ENCODE measurements at places on chromosomes 1 and 21. TPM values are rescaled to one million over a fixed set of nuclear protein-coding genes. Genes with fewer than 3 reads are reported as not detected.

DNA sequence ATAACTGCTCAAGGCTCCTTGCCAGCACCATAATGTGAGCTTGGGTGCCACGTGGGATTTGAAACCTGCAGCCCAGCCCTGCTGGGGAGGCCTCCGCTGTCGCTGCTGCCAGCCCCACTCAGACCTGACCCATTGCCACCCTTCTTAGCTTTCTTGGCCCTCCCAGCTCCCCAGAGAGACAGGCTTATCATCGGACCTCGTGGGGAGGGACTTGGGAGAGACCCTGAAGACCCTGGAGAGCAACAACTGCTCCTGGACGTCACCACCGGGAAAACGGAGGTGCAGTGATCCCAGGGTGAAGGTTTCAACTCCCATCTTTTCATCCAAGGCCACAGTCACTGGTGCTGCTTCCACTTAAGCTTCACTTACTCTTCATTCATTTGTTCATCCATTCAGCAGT is 596.1 kb downstream of the PTPRU start:
- no peak for DNase-seq

DNA sequence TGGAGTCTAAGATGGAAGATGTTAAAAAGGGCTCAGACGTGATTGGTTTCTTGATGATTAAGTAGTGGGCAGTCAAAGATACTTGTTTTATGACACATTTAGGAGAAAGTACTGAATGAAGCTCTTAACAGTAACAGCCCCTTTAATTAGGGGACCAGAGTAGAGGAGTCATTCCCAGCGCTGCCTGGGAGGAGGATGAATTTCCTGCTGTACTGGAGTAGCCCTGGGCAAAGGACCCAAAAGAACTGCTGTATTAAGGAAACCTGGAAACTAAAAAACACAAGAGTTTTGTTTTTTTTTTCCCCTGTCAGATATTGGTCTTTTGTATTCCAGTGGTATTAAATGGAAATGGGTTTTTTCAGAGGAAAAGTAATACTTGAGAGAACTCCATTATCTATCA is 126.5 kb downstream of the NFIA start:
- no peak for DNase-seq

DNA sequence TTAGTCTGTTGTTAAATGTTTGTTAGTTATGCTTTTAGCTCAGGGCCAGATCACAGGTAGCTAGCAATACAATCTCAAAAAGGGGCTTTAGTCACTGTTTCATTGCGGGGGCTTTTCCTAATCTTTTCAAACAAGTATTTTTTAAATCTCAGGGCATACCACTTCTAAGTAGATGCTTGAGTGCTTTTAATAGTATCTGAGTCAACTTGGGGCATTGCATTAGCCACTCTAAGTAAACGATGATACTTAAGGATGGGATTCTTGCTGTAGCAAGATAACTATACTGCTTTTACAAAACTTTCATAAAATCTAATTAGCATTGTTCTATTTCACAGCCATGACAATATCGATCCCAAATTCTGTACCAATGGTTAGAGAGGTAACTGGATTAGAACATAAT is 11.6 kb downstream of the CDC42BPA start:
- DNase-seq = no peak

- DNase-seq = no peak
Measured at GRCh38 chr1:162571696-162572095, 10.2 kb downstream of the UAP1 start.

- DNase-seq = no peak
Measured at GRCh38 chr1:225259542-225259941, 168.3 kb downstream of the LBR start.

- no peak for DNase-seq
Measured at GRCh38 chr1:186930238-186930637, 101.5 kb downstream of the PLA2G4A start.

GRCh38 chr21:28391938-28392849 is 600.5 kb downstream of the LTN1 start:
- no peak for DNase-seq

DNA sequence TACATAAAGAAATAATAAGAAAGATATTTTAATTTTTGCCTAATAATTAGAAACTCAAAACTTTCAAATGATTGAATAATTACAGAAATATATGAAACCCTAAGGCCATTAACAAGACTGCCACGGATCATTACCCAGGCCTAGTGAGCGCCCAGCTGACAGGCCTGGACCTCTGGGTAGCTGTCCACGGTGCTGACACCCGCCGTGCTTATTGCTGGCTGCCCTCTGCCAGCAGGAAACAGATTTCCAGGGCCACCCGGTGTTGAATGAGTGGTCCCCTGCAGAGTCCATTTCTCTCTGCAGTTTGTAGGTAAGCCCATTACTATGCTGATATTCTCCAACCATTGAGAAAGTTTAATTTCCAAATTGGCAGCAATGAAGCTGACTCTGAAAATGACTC is 254.4 kb upstream of the GJB5 start:
- no peak for DNase-seq

- peak; percentile 97 for DNase-seq
Measured at GRCh38 chr1:219771080-219771479, 157.3 kb downstream of the SLC30A10 start.

DNA sequence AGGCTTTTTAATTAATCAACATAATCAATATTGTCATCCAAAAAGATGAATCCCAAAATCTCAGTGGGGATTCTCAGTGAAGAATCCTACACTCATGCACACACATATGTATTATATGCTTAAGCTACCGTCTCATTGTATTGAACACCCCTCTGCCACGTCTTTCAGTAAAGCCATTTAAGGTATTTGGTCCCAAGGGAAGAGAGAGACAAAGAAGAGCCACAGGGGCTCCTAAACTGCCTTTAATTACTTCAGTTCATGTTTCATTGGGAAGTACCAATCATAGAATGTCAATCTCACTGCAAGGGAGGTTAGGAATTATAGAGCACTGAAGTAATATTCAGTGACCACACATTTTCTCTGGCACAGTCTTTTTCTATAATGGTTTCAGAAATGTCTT is 388.6 kb upstream of the NEGR1 start:
- no peak for DNase-seq

- DNase-seq = no peak
Measured at GRCh38 chr21:34878501-34878900, 170.6 kb downstream of the RUNX1 start.

- DNase-seq = no peak
Measured at GRCh38 chr21:25701529-25701928, 33.2 kb downstream of the ATP5PF start.

- no peak for DNase-seq
Measured at GRCh38 chr21:32306021-32306780, 7.5 kb downstream of the MRAP start.

GRCh38 chr1:75841421-75841820 is 44.7 kb downstream of the MSH4 start:
- DNase-seq = no peak

DNA sequence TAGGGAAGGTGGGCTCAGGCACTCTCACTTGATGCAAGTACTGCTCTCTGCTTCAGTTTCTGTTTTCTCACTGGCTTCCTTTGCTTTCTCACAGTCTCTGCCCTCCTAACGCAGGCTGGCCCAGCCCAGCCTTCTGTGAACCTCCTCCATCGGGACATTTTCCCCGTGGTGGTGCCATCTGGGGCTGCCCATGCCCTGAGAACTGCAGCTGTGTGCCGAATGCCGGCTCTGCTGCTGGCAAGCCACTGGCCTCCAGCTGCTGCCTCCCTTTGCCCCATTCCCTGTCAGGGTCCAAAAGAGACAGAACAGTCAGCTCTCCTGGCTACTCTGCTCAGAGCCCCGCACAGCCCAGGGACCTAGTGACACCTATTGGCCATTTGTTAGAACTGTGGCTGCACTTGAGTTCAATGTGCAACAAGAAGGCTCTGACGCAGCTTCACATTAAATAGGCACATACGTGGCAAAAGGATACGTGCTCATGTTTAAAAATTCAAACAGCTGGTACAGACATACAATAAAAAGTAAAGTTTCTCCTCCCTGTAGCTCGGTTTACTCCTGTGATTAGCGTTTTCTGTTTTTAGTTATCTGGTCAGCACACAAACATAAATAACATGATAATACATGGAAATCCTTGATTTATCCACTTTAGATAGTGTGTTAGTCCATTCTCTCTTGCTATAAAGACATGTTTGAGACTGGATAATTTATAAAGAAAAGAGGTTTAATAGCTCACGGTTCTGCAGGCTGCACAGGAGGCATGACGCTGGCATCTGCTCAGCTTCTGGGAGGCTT is 46.6 kb downstream of the FCRL5 start:
- DNase-seq = peak; percentile 35

DNA sequence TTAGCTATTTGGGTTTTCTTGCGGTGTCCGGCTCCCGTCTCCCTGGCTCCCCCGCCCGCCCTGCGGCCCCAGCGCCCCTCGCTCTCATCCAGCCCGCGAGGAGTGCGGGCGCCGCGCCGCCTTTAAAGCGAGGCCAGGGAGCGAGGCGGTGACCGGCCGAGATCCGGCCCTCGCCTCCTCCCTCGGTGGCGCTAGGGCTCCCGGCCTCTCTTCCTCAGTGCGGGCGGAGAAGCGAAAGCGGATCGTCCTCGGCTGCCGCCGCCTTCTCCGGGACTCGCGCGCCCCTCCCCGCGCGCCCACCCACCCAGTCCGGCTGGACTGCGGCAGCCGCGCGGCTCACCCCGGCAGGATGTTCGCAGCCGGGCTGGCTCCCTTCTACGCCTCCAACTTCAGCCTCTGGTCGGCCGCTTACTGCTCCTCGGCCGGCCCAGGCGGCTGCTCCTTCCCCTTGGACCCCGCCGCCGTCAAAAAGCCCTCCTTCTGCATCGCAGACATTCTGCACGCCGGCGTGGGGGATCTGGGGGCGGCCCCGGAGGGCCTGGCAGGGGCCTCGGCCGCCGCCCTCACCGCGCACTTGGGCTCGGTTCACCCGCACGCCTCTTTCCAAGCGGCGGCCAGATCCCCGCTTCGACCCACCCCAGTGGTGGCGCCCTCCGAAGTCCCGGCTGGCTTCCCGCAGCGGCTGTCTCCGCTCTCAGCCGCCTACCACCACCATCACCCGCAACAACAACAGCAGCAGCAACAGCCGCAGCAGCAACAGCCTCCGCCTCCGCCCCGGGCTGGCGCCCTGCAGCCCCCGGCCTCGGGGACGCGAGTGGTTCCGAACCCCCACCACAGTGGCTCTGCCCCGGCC is 492 bp downstream of the HLX start:
- DNase-seq = peak; percentile 8

DNA sequence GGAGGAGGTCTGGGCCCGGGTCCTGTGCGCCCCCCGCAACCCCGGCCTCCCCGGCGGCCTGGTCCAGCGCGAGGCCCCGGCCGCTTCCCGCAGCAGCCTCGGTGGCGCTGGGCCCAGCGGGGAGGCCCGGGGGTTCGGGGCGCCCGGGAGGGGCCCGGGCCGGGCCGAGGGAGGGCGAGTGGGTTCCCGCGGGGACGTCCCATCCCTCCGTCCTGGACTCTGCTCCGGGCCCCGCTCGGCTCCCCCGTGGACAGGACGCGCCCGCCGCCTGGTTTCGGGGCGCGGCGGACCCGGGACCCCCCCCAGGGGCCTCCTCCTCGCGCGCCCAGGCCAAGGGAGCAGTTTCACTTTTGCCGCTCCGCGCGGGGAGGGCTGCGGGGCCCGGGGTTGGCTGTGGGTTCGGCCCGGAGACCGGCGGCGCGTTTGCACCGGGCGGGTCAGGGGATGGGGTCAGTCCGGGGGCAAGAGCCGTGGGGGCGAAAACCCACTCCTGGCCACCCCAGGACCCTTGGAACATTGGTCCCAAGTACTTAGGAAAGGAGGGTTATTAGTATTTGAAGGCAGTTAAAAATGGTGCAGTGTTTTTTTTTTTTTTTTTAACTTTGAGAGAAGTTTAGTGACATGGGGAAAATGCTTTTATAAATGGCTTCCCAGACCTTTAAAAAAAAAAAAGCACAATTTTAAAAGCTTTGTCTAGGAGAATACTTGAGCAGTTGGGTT is 677 bp downstream of the AGPAT3 start:
- no peak for DNase-seq

- peak; percentile 70 for DNase-seq
Measured at GRCh38 chr1:221089273-221089672, 210.0 kb downstream of the HLX start.

DNA sequence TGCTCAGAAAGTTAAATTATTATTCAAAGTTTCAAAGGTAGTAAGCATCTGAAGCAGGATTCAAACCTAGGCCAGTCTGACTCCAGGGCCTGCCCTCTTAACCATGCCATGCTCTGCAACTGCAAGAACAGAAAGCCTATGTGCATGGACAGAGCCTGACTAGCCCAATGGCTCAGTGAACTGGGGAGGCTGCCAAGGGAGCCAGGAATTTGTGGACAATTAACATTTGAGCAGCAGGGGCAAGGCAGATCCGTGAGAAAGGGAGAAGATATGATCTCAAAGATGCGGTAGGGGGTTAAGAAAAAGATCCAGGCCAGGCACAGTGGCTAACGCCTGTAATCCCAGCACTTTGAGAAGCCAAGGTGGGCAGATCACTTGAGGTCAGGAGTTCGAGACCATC is 6.5 kb upstream of the ATP1A4 start:
- no peak for DNase-seq

DNA sequence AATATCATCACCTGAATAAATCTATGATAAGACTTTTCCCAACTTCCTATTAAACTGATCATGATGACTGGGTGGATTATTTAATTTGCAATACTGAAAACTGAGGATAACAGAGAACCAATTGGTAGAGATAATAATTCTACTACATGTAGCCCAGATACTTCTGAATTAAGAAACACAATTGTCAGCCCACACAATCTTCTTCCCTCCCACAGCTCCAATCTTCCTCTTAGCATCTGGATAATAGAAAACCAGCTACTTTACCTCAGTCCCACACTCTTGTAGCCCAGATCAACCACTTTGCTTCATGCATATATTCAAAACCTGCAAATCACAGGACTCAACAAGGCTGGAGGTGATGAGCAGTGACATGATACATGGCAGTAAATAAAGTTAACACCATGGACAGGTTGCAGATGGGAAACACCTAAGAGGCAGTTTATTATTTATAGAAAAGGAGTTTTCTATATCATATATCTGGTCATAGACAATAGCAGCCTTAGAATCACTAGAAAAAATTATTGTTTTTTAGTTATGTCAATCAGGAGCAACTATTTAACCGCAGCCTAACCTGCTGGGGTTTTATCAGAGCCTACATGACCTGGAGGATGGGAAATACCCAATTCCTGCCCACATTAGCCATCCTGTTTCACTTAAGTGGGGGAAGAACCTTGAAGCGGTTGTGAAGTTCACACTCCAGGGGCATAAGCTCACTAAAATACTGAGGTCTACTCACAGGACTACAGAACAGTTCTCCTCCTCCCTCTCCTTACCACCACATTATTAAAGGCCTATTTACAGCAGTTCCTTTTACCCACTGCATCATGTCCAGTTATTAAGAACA is 16.7 kb downstream of the FRRS1 start:
- no peak for DNase-seq

GRCh38 chr1:21251773-21252471 is 38.3 kb downstream of the ECE1 start:
- peak; percentile 84 for DNase-seq

GRCh38 chr1:94056171-94056570 is 64.8 kb downstream of the ABCA4 start:
- no peak for DNase-seq

The LCE1A gene
- not detected for total RNA-seq

The PKNOX1 gene
- 17.3 TPM for total RNA-seq

The LCE2A gene
- total RNA-seq = not detected

The FMO2 gene
- not detected for total RNA-seq

The FBXO42 gene
- total RNA-seq = 13.9 TPM

The TP73 gene
- 4.7 TPM for total RNA-seq

The OR10Z1 gene
- not detected for total RNA-seq

The DNASE2B gene
- not detected for total RNA-seq

The CYP4A22 gene
- total RNA-seq = not detected

The MATN1 gene
- not detected for total RNA-seq

The OXCT2 gene
- not detected for total RNA-seq

The RGS16 gene
- total RNA-seq = 23.4 TPM

The BLACAT1 gene
- total RNA-seq = 1.4 TPM

The NPHS2 gene
- total RNA-seq = not detected

The AADACL3 gene
- not detected for total RNA-seq

Data from A172 (cell line).